ENCODE measurements at places on chromosomes 11 and 22.
A peak's percentile ranks its signal among the peaks of the same experiment; 100 is the strongest.

- no peak for DNase-seq
These were observed 48.0 kb downstream of the ENTHD1 start for GRCh38 chr22:39845529-39845928.

GRCh38 chr11:68347841-68348240 is 35.5 kb downstream of the LRP5 start:
- DNase-seq = no peak

DNA sequence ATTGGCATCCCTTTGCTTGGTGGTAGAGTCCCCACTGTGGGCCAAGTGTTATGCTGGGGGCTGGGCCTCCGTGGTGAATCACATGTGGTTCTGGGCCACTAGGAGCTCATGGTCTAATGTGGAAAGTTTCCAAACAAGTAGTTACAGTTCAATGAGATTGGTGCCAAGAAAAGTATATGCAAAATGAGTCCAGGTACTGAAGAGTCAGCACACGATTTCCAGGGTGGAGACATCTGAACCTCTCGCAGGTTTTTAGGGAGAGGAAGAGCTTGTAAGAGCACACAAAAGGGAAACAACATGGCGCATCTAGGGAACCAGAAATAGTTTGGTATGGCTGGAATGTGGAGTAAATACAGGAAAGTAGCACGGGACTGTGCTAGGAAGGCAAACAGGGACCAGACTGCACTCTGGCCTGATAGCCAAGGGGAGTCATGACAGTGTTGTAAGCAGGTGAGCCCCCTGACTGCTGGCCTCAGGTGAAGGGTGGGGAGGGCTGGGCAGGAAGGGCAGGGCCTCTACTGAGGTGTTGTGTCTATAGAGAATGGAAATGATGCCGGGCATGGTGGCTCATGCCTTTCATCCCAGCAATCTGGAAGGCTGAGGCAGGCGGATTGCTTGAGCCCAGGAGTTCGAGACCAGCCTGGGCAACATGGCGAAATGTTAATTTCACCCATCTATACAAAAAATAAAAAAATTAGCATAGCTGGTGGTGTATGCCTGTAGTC is 12.6 kb downstream of the POLR2F start:
- DNase-seq = no peak

GRCh38 chr11:86803136-86804045 is 3.0 kb downstream of the PRSS23 start:
- DNase-seq = no peak

DNA sequence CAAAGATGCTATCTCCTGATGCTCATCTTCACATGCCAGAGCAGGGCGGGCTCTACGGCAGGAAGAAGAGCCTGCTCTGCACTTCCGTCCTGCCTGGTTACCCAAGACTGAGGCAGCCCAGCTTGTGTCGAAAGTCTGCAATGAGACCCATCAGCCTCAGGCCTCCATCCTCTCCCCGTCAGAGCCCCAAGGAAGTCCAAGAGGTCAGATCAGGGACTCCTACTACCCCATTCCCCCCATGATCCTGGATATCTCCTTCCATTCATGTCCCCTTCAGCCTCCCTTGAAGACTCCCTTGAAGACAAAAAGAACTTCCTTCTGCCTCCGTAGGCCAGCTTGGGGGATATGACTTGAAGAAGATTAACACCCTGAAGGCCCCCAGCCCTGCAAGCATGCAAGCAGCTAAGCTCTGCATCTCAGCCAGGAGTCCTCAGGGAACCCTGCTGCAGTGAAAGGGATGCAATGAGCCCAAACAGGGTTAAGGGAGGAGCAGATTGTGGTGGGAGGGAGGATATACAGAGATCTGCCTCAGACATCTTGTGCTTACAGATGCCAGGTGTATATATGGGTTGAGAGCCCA is 85.6 kb downstream of the TRIM29 start:
- no peak for DNase-seq

DNA sequence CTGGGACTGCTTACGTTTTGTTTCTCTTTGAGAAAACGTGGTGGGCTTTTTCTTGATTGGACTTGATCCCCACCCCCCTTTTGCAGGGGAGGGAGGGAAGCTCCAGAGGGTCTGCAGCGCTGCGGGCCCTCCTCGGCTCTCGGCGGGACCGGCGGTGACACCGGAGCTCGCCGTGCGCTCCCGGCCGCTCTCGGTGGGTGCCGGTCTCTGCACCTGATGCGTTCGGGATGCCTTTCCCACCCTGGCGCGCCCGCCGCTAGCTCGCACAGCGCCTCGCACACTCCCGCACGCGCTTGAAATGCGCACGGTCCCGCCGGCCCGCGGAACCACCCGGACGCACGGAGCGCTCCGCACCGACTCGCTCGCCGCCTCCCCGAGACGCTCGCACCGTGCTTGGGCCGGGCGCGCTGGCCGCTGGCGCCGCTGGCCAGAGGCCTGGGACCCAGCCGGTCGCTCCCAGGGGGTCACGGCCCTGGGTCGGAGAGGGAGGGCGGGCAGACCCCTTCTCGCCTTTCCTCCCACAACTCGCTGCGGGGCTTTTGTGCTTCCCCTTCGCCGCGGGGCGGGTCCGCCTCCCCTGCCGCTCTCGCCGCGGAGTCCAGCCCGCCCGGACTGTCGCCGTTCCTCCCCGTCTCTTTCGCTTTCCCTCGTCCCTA is 1.0 kb downstream of the ZBTB16 start:
- DNase-seq = no peak

GRCh38 chr11:19907008-19907579 is 194.5 kb downstream of the NAV2 start:
- no peak for DNase-seq

DNA sequence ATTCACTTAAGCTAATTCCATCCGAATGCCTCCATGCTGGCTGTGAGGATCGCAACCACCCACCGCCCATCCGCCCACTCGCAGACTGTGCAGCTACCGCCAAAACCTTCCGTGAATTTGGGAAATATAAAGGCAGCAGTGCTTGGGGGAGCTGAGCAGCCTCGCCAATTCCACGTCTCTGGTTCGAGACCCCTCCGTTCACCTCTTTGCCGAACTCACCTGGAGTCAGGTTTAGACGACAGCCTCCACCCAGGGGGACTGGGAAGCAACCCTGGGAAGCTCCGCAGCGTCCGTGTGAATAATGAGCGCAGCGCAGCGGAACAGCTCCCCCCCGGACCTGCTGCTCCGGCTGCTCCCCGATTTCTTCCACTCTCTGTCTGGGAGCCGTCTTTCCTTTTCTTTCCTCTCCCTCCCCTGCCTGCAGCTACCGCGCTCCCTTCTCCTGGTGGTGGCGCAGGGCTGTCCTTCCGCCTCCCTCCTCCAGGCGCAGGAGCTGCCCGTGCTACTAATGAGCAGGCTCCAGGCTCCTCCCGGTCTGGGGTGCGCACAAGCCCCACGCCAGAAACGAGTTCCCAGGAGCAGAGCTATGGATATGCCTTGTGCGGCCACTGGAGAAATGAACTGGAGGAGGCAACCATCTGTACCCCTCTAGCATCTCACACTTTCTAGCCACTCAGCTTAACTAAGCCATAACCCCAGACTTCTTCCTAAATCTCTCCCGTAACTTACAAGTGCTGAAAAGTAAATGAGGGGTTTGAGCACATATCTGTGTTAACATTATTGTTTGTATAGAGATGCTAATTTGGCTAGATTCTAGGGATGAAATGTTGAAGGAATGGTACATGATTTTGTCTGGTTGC is 107.3 kb downstream of the XKR3 start:
- DNase-seq = no peak

- no peak for DNase-seq
These were observed 3.4 kb downstream of the AGBL2 start for GRCh38 chr11:47711816-47712215.

GRCh38 chr11:85313741-85314140 is 313.4 kb downstream of the DLG2 start:
- no peak for DNase-seq

DNA sequence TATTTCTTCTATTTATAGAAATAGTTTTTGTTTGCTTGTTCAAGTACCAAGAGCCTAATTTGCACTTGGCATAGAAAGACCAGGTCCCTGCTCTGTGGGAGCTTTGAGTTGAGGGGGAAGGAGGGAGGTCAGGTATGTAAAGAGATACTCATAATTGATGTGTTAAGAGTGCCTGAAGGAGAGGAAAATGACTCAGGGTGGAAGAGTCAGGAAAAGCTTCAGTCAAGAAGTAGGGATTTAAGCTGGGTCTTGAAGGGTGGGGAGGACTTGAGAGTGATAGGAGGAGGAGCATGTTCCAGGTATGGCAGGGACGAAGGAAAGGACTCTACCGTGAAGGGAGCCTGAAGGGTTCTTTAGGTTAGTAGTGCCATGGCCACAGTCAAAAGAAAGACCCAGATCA is 9.0 kb downstream of the RBX1 start:
- DNase-seq = no peak

DNA sequence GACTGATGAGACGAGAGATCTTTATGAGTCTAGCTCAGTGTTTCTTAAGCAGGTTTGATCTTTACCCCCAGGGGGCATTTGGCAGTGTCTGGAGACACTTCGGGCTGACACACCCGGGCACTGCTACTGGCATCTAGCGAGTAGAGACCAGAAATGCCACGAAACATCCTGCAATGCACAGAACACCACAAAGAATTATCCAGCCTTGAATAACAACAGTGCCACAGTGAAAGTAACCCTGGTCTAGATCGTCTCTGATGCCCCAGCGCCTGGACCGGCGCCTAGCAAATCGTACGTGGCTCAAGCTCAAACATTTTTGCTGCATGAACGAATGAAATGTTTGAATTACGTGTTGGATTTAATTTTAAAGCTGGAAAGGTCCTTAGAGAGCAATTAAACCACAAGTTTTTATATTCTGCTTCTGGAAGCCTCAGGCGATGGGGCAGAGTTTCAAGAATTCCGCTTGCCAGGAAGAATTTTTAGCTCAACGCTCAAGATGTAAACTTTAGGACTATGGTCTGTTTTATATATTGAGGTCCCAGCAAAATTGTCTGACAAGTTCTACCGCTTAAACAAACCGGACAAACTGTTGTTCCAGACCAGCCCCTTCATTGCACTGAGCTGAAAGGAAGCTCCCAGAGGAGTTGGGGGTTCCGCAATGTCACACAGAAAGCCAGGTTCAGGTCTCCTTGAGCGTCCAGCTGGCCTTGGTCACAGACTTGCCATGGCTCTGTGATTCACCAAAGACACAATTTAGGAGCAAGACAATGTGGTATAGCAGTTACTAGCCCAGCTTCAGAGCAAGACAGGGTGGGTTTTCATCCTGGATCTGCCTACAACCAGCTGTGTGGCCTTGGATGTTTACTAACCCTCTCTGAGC is 44.2 kb upstream of the SMTN start:
- no peak for DNase-seq

GRCh38 chr11:123405123-123405592 is 24.9 kb upstream of the GRAMD1B start:
- no peak for DNase-seq

GRCh38 chr22:27892811-27893210 is 26.2 kb downstream of the PITPNB start:
- no peak for DNase-seq

DNA sequence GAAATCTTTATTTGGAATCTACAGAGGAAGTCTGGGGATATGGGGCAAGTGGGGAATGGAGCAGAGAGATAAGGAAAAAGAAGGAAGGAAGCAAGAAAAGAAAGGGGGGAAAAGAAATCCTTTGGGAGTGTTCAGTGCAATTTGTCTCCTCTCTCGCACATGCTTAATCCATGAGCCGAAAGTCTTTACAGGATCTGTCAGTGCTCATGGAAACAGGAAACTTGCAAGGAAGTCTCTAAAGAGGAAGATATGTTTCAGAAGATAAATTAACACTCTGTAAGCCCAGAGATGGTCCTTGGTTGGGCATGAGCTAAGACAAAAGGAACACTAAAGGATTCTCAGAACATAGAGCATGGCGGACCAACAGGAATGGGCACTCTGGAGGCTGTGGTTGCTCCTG is 47.9 kb upstream of the FLI1 start:
- no peak for DNase-seq

GRCh38 chr22:19406846-19407245 is 24.7 kb downstream of the HIRA start:
- DNase-seq = no peak

DNA sequence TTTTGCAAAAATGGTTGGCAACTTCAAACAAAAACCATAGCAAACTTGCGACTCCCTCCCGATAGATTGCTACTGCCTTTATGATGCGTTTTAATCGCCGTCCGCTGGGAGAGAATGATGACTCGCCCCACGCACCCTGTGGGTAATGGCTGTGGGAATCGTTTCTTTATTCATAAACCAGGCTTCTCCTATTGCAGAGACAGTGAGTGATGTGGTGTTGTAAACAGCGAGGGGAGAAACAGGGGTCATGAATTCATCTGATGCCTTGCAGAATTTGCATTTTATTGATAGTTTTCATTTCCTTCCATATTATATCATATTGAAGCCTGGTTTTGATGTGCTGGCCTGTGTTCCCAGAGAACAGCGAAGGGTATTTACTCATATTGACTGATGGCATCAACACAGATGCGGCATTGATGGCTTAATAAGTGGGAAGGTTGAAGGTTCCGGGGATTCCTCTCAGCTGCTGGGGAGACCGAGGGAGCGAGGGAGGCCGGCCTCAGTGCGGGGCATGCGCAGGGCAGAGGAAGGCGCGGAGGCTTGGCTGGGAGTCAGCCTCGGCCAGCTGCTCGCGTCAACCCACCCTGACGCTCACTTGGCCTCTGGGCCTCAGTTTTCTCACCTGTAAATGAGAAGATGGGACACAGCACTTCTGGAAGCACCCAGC is 41.3 kb downstream of the ARHGAP8 start:
- DNase-seq = no peak

GRCh38 chr11:59615120-59615636 is 396 bp downstream of the OSBP start:
- DNase-seq = peak; percentile 30

- DNase-seq = no peak
These were observed 482.0 kb downstream of the KCNA4 start for GRCh38 chr11:29534836-29535235.

DNA sequence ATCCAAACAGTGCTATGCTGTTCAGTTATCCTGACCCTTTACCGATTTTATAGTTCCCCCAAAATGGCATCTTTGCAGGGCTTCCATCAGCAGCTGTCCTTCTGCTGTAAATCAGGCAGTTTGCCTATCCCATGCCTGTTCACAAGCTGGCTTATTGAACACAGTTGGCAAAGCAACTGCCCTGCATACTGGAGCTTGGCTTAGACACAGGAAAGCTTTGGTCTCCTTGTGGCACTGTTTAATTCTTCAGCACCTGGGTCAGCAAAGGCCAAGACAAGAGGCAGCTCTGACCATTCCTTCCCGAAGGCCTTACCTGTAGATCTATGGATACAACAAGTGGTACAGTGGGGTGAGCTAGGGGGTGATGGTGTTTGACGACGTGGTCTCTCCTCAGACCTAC is 32.2 kb downstream of the TSPAN18 start:
- DNase-seq = no peak

DNA sequence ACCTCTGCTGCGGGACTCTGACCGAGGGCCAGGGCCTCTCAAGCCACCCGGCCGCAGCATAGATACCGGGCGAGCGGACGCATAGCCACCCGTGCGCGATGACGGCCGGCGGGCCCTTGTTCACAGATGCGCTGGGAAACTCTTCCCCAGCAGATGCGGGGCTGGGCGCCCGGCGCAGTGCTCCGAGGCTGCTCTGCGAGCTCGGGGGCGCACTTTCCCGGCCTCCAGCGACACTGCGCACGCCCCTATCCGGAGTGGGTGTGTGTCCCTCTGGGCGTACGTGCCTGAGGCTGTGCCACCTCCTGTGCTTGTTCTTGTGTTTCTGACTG is 104.7 kb upstream of the E2F8 start:
- DNase-seq = peak; percentile 24
